ENCODE measurements at places on chromosomes 16 and 17.

GRCh38 chr16:84897911-84898377 is 78.2 kb downstream of the CRISPLD2 start:
- DNase-seq, result no peak

DNA sequence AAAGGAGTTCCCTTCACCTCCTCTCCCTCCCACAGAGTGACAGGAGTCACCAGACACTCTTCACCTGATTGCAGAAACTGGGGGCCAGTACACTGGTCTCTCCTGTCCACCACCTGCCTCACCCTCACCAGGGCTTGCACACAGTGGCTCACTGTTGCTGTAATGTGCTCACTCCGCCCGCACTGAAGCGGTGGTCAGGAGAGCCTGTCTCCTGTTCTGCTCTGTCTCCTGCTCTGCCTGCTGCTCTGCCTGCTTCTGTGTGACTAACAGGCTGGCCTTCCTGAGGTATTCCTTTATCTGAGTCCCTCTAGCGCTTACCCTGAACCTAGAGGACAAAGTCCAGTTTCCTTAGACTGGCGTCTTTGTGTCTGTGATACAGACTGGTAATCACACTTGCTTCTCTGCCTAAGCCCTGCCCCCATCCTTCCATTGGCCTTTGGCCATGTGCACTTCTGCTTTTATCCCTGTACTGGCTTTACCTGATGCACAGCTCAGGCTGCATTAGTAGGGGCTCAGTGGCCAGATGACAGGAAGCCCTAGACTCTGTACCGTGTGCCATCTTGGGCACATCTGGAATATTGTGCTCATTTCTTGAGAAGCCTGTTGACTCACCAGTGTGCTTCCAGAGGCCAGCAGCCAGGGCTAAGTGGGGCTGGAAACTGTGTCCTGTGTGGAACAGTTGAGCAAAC is 13.3 kb downstream of the PROCA1 start:
- DNase-seq, result no peak

- no peak for DNase-seq
Observed at GRCh38 chr16:75333721-75334163, 82.3 kb upstream of the BCAR1 start.

- no peak for DNase-seq
Observed at GRCh38 chr16:49473773-49474172, 100.2 kb downstream of the C16orf78 start.

DNA sequence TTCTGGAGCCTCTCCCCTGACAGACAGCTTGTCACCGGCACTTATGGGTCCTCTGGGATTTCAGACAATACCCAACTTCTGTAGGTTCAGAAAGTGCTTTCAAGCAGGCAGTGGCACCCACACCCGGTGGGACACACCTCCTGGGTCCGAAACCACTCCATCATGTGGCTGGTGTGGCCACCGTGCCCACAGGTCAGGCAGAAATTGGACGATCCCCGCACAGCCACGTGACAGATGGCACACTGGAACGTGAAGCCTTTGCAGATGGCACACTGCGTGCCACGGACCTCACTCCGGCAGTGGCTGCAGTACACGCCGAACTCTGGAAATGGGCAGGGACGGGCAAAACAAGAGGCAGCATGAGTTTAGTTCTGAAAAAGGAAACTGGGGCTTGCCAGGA is 99.5 kb upstream of the FA2H start:
- DNase-seq, result no peak

DNA sequence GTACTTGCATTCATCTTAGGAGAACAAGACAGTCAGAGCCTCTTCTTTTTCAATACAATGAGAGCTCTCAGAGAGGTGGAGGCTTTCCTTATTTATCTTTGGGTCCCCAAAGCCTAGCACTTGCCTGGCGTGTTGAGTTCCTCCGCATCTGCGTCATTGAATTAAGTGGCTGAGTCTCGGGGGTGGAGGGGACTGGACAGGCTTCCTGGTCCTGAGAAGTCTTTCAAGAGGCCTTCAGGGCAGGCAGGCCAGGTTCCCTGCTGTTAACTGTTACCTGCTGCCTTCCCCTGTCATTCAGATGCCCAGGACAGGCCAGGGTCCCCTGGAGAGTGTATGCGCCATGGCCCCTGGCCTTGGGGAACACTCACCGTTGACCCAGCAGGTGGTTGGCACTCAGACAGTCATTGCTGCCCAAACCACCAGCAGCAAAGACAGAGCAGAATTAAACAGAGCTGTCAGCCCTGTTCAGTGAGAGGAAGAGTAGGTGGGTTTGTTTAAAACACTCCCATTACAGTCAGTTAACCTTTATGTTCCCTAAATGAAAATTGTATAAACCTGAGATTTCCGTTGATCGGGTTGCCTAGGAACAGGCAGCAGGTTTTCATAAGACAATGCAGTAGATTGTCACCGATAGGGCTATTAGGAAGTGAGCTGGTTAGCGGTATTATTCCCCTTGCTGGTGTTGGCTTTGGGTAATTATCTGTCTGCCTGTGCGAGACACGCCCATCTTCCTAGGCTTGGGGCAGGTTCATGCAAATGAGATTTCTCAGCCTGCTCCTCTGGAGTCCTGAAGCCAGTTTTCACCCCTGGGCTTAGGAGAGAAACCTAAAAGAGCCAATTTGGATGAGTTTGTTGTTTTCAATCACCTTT is 132.7 kb downstream of the CCDC182 start:
- no peak for DNase-seq

DNA sequence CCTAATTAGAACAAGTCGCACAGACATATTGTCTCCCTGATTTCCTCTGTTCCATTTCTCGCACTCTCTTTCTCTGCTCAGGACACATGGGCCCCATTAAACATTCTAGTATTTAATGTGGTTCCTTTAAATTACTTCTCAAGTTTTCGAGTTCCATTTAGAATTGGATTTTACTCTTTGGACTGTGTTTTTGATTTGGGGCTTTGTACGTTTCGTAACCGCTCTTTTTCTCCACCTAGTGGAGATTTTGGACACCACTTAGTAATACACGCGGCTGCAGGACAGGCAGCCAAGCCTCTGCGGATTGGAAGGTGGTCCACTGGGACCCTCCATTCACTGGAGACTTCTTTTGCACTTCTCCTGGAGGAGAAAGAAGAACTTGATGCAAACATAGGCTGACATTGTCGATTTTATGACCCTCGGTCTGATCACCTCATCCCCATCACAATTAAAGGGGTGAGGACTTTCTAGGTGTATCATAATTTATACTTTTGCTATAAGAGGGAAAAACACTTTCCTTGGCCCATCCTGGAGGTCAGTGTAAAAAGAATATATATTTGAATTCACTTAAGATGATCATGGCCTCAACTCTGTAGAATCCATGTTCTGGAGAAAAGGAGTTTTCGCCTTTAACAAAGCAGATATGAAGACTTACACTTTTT is 85.7 kb downstream of the NOG start:
- DNase-seq, result peak; percentile 23

DNA sequence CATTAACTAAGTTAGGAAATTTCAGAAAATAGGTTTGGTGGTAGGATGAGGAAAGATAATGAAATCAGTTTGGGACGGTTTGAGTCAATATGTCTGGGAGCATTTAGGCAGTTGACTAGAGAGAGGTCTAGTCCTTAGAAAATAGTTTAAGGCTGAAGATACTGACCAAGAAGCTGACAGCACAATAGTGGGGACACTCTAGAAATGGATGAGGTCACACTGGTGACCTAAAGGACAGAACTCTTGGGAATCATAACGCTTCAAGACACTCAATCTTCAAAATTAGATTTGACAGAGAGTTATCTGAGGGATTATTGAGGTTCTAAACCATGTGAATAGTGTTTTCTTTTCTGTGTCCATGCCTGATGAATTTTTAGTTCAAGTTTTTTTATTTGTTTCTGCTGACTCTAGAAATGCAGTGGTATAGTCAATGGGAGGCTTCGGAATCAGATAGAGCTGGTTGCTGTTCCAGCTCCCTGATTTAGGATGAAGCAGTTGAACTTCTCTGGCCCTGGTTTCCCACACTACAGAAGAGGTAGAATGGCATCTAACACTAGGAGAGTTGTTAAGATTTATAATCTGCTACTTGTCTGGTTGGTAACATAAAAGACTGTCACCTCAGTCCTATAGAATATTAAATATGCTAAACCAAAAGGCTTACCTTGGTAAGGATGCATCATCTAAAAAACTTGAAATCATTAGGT is 29.7 kb downstream of the MMD start:
- DNase-seq, result no peak

GRCh38 chr17:16470265-16470664 is 21.7 kb downstream of the LRRC75A start:
- no peak for DNase-seq
